ENCODE measurements at places on chromosomes 5 and 9. TPM values are rescaled to one million over a fixed set of nuclear protein-coding genes. Genes with fewer than 3 reads are reported as not detected.

GRCh38 chr9:129933185-129934040 lies 98.2 kb downstream of the USP20 start:
- DNase-seq: peak; percentile 17
- no peaks in the 10 kb centered on the region for H3K27me3 ChIP-seq
- peak overlapping the region; percentile 51 for H3K4me3 ChIP-seq
- no peaks in the 10 kb centered on the region for H3K36me3 ChIP-seq
- H3K4me1 ChIP-seq: peaks cover 45% of the 10 kb centered on the region
- peak overlapping the region; percentile 78 for H3K27ac ChIP-seq

DNA sequence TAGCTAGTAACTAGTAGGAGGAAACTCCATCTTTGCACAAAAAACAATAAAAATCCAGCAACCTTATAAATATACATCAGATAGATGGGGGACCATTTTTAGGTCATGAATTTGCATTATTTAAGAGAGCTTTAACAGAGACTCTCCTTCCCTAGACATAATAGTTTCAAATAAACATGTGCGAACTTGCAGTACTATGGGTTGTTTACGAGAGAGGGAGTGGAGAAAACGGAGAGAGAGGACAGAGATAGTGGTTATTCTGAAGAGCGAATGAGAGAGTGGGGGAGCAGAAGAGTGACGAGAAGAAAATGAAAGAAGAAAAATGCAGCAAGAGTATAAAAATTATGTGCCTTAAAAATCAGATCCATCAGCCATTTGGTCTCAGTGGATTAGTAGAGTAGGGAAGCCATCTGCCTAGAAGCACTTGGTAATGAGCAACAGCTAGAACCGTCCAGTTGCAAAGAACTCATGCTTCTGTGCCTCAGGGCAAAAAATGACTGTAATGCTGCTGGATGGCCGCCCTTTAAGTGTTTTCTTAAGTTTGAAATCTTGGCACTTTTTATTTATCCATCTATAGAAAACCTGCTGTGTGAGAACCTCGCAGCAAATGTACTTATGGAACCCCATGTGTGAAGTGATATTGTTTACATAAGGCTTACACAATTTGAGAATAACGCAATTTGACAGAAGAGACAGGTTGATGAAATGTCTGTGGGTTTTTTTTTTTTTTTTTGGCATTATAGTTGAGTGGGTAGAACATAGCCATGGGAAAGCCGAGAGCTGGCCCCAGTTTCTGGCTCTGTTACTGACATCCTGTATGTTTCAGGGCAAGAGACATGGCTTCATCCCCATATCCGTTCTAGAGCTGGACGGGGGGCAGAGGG lies 95.6 kb upstream of the ZNF608 start:
- no peak for DNase-seq
- H3K4me1 ChIP-seq: no peaks in the 10 kb centered on the region

- H3K4me3 ChIP-seq: no peak overlapping the region
- peaks cover 2% of the 10 kb centered on the region for H3K4me1 ChIP-seq
- peaks cover 4% of the 10 kb centered on the region for H3K27me3 ChIP-seq
- no peak overlapping the region for H3K27ac ChIP-seq
- H3K36me3 ChIP-seq: no peaks in the 10 kb centered on the region
These were observed 15.9 kb upstream of the CDKN2AIPNL start for GRCh38 chr5:134427540-134428041.

- H3K27ac ChIP-seq: peak within 1 kb of the TSS; percentile 97
- peaks cover 5% of the 10 kb centered on the region for H3K27me3 ChIP-seq
- H3K36me3 ChIP-seq: peaks cover 26% of the 10 kb centered on the region
- peak within 1 kb of the TSS; percentile 94 for H3K4me3 ChIP-seq
These were observed at the start of gene NEK6 for GRCh38 chr9:124257844-124258606. Gene NEK6 (plus strand): TSS chr9:124257949. CDS start chr9:124301965, 44,016 bp downstream.

Gene GABRA6
- total RNA-seq: not detected

DNA sequence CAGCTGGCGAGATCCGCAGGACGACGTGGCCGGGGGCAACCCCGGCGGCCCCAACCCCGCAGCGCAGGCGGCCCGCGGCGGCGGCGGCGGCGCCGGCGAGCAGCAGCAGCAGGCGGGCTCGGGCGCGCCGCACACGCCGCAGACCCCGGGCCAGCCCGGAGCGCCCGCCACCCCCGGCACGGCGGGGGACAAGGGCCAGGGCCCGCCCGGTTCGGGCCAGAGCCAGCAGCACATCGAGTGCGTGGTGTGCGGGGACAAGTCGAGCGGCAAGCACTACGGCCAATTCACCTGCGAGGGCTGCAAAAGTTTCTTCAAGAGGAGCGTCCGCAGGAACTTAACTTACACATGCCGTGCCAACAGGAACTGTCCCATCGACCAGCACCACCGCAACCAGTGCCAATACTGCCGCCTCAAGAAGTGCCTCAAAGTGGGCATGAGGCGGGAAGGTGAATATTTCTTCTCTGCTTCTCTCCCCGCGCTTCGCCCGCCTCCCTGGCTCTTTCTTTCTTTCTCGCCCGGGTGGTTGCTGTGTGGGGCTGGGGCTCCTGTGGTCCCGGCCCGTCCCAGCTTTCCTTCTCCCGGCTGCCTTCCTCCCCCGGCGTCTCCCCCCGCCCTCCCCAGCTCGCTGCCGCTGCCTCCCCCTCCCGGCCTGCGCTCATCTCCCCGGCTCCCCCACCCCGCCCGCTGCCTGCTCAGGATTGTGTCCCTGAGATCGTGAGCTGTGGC lies 2.2 kb downstream of the NR2F1 start:
- peak overlapping the region; percentile 71 for H3K27ac ChIP-seq
- peaks cover 19% of the 10 kb centered on the region for H3K36me3 ChIP-seq
- DNase-seq: no peak
- H3K27me3 ChIP-seq: no peaks in the 10 kb centered on the region
- peaks cover 37% of the 10 kb centered on the region for H3K4me1 ChIP-seq

Gene KCNV2
- not detected for total RNA-seq

Gene C5orf34
- total RNA-seq: 2.5 TPM

Gene SLC1A1
- total RNA-seq: 1.7 TPM

GRCh38 chr5:94976853-94977252 lies 308.0 kb downstream of the MCTP1 start:
- peaks cover 8% of the 10 kb centered on the region for H3K4me1 ChIP-seq
- DNase-seq: no peak
- no peaks in the 10 kb centered on the region for H3K27me3 ChIP-seq
- no peak overlapping the region for H3K27ac ChIP-seq
- H3K4me3 ChIP-seq: no peak overlapping the region

- no peaks in the 10 kb centered on the region for H3K27me3 ChIP-seq
- no peaks in the 10 kb centered on the region for H3K36me3 ChIP-seq
- no peak for DNase-seq
- H3K4me1 ChIP-seq: peaks cover 12% of the 10 kb centered on the region
- H3K27ac ChIP-seq: no peak overlapping the region
- H3K4me3 ChIP-seq: no peak overlapping the region
These were observed 22.3 kb downstream of the FAM78A start for GRCh38 chr9:131253891-131254491.

Gene CORO2A
- 2.2 TPM for total RNA-seq

GRCh38 chr9:82736126-82736525 lies 326.8 kb downstream of the RASEF start:
- no peak overlapping the region for H3K27ac ChIP-seq
- no peaks in the 10 kb centered on the region for H3K27me3 ChIP-seq
- no peak overlapping the region for H3K4me3 ChIP-seq
- DNase-seq: no peak
- no peaks in the 10 kb centered on the region for H3K36me3 ChIP-seq

GRCh38 chr9:119083673-119084072 lies 285.6 kb downstream of the BRINP1 start:
- no peak overlapping the region for H3K4me3 ChIP-seq
- peaks cover 4% of the 10 kb centered on the region for H3K36me3 ChIP-seq

Gene GRXCR2
- not detected for total RNA-seq

- H3K4me3 ChIP-seq: no peak overlapping the region
- H3K27me3 ChIP-seq: peaks cover 2% of the 10 kb centered on the region
- no peak for DNase-seq
- H3K4me1 ChIP-seq: no peaks in the 10 kb centered on the region
- no peak overlapping the region for H3K27ac ChIP-seq
These were observed 1045.6 kb upstream of the WWC1 start for GRCh38 chr5:167245868-167246267.

- H3K27me3 ChIP-seq: no peaks in the 10 kb centered on the region
- peaks cover 5% of the 10 kb centered on the region for H3K36me3 ChIP-seq
- no peak for DNase-seq
- no peak overlapping the region for H3K4me3 ChIP-seq
These were observed 55.2 kb downstream of the HSPA4 start for GRCh38 chr5:133106761-133107572.

Data from HFFc6 (cell line).